ENCODE measurements at places on chromosomes 16 and 17.

GRCh38 chr16:381012-381788, 578 bp downstream of the PGAP6 start:
- DNase-seq, result no peak

DNA sequence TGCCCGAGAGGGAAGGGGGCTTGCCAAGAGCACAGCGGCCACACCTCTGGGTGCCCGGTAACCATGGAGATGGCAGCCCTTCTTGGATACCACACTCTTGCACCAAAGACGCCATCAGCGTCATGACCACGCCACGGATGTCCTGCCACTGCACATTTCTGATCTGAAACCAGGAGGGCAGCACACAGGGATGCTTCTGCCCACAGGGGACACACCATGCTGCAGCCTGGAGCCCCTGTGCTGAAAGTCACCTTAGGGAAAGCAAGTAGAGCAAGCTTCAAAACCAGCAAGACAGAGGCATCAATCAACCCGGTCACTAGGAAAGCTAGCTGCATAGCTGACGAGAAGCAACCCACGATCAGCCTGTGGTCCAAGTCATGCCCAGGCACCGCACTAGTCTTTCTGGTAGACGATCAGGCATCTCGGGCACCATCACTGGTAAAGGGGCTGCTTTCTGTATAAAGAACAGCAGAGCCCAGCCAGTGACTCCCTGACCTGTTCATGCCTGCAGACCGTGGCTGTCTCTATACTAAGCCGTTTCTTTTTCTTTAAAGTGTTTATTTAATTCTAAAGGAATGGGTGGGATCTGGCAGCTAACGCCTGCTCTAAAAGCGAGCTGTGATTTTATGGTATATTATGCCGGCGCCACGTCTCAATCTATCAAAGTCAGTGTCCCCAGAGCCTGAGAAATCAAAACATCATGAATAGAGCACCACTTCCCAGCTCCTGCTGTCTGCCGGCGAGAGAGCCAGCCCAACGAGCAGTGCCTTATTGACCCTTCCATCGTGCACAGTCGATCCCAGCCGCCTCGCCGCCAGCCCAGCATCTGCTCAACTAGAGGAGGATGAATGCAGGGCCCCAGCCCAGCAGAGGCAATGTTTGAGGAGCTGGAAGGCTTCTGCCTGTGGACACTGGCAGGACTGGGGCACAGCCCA, 244.7 kb downstream of the RBFOX3 start:
- DNase-seq, result no peak

GRCh38 chr17:17367931-17368330, 64.8 kb downstream of the NT5M start:
- no peak for DNase-seq

GRCh38 chr17:44587339-44587738, 30.1 kb downstream of the FZD2 start:
- DNase-seq, result peak; percentile 51

DNA sequence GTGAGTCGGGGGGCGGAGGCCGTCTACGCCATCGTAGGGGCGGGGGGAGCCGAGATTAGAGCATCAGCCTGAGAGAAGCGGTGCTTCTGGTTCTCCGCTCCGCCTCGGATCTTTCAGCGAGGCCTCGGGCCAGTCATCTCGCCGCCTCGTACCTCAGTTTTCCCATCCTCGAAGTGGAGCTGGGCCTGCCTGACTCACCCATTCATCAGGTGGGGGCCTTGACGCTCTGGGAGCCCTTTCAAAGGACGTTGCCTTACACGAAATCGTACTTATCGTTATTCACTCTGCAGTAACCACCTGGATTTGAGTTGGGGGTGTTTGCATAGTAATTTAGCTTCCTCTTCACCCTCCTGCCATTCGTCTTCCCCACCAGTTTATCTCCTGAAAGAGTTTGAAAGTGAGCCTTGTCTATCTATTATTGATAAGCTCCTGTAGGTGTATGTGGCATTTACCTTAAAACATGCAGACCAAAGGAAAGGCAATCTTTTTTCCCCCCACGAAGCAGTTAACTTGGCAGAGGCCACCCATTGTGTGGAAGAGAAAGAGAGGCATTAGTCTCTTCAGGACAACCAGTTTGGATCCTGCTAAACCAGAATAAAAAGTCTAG, 674 bp downstream of the TAF15 start:
- no peak for DNase-seq

GRCh38 chr16:89811321-89811720, 5.1 kb downstream of the FANCA start:
- DNase-seq, result no peak

- peak; percentile 77 for DNase-seq
Measured at GRCh38 chr17:338442-339192, 14.0 kb downstream of the RPH3AL start.

DNA sequence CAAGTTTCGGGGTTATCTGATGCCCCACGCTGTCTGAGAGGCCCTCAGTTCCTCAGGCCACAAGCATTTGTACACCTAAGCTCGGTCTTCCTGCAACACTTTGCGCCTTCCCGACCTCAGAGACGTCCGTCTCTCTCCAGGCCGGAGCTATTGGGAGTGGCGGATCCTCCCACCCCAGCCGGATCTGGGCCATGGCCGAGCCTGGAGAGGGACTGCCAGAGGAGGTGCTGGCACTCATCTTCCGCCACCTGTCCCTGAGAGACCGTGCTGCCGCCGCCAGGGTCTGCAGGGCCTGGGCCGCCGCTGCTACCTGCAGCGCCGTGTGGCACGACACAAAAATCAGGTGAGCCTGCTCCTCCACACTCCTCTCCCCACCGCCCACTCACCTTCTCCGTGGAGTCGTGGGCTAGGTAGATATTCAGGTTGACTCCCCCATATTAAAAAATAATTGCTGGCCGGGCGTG, 1.9 kb downstream of the FBXL8 start:
- DNase-seq, result no peak
